HEK293T (cell line): ENCODE measurements at places on chromosomes 6 and 20.

- no peak for DNase-seq
These were observed 124.1 kb downstream of the RNGTT start for GRCh38 chr6:88839280-88839679.

DNA sequence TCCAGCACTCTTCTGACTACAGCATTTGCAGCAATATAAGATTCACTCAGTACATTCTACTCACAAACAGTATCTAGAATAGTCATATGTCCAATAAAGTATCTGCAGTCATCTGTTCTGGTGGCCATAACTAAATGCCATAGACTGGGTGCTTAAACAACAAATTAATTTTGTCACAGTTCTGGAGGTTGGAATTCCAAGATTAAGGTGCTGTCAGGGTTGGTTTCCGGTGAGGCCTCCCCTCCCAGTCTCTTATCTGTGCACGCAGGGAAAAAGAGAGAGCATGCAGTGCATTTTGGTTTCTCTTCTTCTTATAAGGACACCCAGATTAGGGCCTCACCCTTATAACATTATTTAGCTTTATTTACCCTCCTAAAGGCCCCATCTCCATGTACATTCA, 21.3 kb upstream of the NUS1 start:
- DNase-seq = no peak

DNA sequence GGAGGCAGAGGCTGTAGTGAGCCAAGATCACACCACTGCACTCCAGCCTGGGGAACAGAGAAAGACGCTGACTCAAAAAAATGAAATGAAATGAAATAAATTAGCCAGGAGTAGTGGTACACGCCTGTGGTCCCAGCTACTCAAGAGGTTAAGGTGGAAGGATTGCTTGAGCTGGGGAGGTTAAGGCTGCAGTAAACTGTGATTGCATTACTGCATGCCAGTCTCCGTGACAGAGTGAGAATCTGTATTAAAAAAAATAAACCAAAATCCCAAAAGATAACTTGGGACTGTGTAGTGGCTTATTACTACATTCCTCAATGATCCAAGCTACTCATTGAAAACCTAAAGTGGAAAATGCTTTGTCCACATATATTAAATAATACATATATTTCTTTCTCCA, 87.0 kb downstream of the SGK1 start:
- DNase-seq = no peak

DNA sequence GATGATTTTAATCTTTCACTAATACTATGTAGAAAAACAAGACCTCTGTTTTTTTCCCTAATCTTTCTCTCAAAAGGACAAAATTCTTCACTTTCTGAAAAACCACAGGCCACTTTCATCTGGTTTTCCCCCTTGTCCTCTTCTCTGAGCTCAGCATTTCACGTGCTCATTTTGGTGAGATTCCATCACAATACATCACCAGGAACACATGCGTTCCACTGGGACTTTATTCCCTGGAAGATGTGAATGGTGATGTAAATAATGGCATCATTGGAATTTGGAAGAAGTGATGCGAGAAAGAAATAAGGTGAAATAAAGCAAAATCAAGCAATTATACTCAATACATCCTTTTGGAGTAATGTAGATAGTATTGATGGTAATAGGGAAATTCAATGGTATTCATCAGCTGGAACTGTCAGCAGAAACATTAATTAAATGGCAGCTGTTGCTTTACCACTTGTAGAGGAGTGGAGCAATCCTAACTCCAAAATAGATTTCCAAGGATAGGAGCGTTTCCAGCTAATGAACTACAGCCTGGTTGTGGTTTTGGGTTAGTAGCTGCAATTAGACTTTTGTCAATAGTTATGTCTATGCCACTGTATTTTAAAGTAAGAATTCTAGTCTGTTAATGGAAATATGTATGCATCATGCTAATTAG, 11.5 kb downstream of the FILIP1 start:
- DNase-seq = no peak

DNA sequence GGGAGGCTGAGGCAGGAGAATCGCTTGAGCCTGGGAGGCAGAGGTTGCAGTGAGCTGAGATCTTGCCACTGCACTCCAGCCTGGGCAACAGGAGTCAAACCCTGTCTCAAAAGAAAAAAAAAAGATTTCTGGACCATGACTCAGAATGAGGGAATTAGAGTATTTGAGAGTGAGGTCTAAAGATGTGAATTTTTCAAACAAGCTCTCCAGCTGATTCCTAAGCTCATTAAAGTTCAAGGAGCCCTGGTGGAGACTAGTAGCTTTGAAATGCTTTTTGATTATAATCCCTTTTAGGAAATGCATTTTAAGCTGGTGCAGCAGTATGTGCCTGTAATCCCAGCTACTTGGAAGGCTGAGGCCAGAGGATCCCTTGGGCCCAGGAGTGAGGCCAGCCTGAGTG, 21.8 kb upstream of the SRF start:
- DNase-seq = no peak

DNA sequence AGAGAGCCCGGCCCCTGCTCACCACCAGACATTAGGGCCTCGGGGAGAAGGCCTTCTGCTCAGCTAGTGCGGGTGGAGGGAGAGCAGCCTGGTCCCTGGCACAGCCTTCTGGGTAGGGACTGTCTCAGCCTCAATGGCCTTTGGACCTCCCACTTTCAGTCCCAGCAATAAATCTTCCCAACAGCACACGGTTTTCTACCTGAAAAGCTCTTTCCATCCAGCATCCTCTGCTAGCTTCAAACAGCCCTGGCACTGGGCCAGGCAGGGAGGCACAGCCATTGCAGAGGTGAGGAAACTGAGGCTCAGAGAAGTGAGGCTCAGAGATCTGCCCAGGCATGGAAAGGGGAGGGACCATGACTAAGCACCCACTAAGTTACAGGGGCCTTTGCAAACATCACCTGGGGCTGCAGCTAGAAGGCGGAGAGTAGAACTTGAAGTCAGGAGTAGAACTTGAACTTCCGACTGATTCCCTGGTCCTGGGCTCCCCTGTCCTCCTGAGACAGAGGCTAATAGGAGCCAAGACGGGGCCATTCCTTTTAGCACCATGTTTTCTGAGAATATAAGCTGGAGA, 43.9 kb upstream of the NOL4L start:
- no peak for DNase-seq

DNA sequence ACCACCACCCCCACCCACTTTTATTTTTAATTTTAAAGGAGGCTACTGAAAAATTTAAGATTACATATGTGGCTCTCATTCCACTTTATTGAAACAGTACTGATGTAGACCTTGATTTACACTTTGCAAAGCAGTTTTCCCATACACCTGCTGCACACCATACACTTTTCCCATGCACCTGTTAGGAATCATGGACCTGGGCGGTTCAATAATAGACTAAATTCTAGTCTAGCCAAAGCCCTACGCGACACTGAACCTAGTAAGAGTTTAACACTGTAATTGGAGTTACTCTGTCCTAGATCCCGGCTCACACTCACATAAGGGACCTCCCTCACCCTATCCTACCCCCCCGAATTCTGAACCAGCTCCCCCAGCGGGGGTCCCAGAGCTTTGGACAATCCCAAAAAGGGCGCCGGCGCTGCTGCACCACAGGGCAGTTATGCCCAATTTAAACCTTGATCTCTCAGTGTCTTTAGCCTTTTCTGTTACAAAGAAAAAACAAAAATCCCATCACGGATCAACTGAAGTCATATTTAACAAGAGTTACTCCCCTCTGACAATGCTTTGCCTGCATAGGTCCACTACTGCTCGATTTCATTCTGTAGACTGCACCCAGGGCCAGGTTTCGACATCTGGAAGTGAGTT, 2.4 kb upstream of the GCLC start:
- no peak for DNase-seq

DNA sequence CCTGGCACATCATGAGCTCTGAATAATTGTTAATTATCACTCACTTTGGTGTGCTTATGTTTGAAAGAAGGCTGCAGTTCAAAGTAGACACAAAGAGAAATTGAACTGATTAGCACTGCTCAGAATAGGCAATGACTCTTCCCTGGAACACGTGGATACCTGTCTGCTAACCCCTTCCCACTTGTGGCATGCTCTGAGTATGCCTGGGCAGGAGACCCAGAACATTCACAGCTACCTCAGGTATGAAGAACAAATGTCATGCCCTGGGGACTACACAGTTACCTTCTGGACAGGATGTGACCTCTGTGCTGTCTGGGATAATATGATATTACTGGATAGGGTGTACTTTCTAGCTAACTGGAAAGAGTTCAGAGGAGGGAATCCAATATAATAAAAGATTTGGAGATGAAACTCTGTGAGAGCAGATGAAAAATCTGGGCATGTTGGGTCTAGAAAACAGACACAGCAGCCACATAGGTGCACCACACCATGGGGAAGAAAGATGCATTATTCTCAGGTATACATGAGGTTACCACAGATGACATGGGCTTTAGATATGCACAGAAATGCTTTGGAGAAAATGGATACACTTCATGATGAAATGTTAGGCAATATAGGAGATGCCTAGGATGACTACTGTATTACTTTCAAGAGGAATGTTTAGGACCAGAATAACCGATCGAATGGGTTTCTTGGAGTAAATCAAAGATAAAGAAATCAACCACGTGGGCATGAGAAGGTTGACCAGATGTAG, 324.2 kb upstream of the PREP start:
- no peak for DNase-seq

DNA sequence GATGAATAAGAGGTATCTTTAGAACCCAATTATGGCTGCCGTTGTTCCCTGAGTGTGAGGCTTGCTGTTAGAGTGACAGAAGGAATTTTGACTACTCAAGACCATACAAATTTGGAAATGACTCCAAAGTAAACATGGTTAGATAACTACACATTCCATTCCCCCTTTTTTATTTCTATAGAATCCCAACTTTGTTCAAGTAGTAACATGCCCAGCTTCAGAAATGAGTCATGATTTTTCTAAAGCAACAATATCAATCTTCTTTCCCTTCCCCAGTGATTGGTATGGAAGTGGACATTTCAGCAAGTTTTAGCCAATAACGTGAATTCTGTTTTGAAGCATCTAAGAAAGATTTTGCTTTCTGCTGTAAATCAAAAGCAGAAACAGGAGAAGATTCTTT, 37.8 kb downstream of the HCRTR2 start:
- no peak for DNase-seq

DNA sequence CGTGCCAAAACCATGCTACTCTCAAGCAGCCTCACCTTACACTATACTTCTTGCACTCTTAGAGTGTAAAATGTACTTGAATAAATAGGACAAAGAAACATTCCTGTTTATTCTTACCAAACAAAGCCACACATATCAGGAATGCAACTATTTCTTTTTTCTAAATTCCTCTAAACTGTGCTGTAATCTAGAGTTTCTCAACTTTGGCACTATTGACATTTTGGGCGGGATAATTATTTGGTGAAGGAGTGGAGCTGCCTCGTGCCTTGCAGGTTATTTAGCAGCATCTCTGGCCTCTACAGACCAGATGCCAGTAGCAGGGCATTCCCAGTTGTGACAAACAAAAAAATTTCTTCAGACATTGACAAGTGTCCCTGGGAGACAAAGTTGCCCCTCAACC, 86.9 kb downstream of the PHACTR1 start:
- DNase-seq = no peak

GRCh38 chr20:4013041-4013440, 2.3 kb downstream of the RNF24 start:
- DNase-seq = no peak

- DNase-seq = no peak
These were observed 164.8 kb upstream of the QKI start for GRCh38 chr6:163249651-163250101.

GRCh38 chr20:24962510-24962909, 13.4 kb downstream of the CST7 start:
- DNase-seq = no peak

- DNase-seq = no peak
These were observed 67.3 kb downstream of the MDGA1 start for GRCh38 chr6:37630281-37630799.

GRCh38 chr20:50821994-50822393, 27.1 kb downstream of the BCAS4 start:
- no peak for DNase-seq

DNA sequence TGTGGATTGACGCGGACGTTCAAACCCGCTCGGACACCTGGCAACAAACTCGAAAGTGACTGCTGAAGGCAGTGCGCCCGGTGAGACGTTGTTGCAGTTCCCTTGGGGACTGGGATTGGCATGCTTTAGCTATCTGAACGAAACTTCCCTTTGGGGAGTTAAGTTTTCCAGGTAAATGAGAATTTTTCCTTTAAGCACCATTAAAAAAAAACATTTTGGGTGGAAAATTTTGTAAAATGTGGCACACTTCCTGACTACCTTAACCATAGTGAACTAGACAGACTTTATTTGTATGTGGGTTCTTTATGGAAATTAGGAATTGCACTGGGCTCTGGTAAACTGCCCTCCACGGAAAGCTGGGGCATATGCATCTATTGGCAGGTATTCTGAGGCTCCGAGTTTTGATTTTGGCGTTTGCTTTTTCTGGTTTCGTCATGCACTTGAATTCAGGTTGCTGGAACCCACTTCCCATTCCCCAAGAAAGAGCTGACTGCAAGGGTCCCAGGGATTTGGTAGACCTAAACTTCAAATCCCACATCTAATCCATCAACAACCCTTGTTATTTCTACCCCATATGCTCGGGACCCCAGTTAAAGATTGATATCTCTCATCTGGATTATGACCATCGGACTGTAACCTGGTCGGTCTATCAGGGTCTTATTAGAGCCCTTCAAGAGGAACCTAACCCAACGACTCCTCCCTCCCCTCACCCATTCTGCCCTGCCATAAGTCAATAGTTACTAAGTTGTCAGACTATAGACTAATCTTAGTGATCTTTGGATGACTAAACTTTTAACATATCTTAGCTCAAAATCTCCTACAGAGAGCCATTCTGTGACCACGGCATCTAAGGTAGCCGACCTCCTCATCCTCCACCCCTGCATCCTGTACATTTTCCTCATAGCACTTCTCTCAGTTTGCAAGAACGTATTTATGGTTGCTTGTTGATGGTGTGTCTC, 800 bp upstream of the DYNLT1 start:
- DNase-seq = no peak

DNA sequence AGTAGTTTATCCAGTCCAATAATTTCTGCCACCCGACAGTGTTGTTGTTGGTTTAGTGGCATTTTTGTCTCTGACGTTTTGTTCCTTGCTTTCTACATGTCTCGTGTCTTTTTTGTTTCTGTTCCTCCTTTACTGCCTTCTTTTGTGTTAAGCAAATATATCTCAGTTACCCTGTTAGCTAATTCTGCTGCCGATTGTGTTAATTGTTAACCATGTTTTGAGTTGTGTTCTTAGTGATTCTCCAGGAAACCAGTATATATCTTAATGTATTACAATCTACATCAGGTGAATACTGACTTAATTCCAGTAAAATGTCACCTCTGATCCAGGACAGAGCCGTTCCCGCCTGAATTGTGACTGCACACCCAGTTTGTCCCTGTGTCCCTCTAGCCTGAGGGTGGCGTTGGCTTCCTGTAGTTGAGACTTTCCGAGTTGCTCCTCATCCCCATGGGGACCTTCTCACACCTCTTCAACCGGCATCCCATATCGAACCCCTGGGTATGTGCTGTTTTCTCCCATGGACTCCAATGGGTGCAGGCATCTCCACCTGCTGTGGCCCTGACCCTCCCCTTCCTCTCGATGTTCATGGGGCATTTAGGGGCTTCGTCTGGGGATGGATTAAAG, 35.8 kb upstream of the BHLHE23 start:
- no peak for DNase-seq
